Esophagus muscularis mucosa (tissue), 4 donors: ENCODE measurements at places on chromosomes 3 and 15.

- DNase-seq = no peak
- H3K4me3 ChIP-seq = no peak overlapping the region
- no peaks in the 10 kb centered on the region for H3K4me1 ChIP-seq
- H3K27me3 ChIP-seq = no peaks in the 10 kb centered on the region
- no peaks in the 10 kb centered on the region for H3K36me3 ChIP-seq
Measured at GRCh38 chr3:87335931-87336330, 59.5 kb upstream of the POU1F1 start.

- no peak overlapping the region for H3K27ac ChIP-seq
- H3K36me3 ChIP-seq = no peaks in the 10 kb centered on the region
- H3K4me3 ChIP-seq = no peak overlapping the region
- H3K4me1 ChIP-seq = no peaks in the 10 kb centered on the region
- DNase-seq = no peak
Measured at GRCh38 chr3:60013241-60013640, 963.4 kb upstream of the CFAP20DC start.

- H3K36me3 ChIP-seq = peaks cover 21% of the 10 kb centered on the region
- no peak for DNase-seq
- H3K4me1 ChIP-seq = no peaks in the 10 kb centered on the region
- H3K4me3 ChIP-seq = no peak overlapping the region
- H3K27ac ChIP-seq = no peak overlapping the region
Measured at GRCh38 chr3:58293516-58293915, 12.5 kb upstream of the RPP14 start.

GRCh38 chr3:119738741-119739140, 35.9 kb downstream of the CFAP91 start:
- H3K36me3 ChIP-seq = no peaks in the 10 kb centered on the region
- no peak for DNase-seq
- H3K27ac ChIP-seq = no peak overlapping the region
- no peaks in the 10 kb centered on the region for H3K4me1 ChIP-seq
- H3K27me3 ChIP-seq = no peaks in the 10 kb centered on the region

DNA sequence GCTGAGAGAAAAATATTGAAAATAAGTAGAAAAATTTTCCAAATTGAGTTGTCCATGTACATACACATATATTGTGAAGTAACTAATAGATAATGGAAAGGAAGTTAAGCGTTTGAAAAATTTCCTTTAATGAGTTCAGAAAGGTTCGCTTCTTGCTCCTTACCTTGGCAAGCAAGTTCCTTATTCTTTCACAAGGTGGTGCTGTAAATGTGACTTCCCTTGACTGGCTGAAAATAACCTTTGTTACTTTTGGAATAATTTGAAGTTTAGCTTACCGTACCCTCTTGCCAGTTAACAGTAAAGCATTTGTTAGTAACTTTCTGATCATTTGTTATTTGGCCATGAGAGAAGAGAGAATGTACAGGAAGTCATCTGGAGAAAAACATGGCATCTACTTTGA, 41.6 kb downstream of the PYDC2 start:
- no peaks in the 10 kb centered on the region for H3K36me3 ChIP-seq
- H3K4me1 ChIP-seq = peaks cover 11% of the 10 kb centered on the region
- DNase-seq = no peak
- H3K27ac ChIP-seq = no peak overlapping the region
- no peaks in the 10 kb centered on the region for H3K27me3 ChIP-seq
- H3K4me3 ChIP-seq = no peak overlapping the region
